ENCODE measurements at places on chromosomes 1 and 21.

- DNase-seq = no peak
Observed at GRCh38 chr1:90074137-90074536, 79.2 kb downstream of the ZNF326 start.

DNA sequence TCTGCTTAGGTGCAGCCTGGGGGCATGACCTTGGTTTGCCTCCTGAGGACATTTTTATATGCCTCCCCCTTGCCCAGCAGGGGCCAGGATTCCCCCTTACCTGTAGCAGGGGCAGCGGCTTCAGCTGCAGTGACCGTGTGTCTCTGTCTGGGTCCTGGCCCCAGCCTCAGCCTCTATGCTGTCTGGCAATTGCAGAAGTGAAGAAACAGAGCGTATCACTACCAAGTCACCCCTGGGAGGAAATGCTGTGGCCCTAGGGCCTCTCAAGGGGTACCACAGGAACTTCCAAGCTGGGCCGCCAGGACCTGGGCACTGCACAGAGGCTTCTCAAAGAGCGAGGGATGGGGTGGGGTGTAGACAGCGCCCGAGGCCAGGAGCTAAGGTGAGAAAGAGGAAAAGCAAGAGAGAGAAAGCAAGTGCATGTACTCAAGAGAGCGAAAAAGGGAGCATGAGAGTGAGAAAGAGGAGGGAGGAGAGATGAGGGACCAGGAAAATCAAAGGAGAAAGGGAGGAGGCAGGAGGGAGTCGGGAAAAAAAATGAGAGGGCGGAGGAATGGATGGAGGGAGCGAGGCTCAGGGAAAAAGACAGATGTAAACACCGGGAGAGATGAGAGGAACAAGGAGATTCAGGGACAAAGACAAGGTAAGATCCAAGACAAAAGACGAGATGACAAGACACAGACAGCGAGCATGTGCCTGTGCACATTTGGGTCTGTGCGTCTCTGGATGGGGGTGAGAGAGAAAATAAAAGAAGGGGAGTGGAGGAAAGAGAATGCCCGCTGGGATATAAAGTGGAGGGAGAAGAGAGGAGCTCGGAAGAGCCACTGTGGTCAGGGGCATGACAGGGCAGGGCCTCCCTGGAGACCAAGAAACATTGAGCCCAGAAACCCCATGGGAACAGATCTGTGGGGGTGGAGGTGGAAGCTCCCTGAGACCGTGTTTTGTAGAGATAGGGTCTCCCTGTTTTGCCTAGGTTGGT lies at the start of gene PTAFR:
Gene PTAFR, minus strand, starts transcription at position 199 of the 979 bp plus-strand sequence. CDS start 25,669 bp downstream, outside the sequence.
- DNase-seq = no peak

- no peak for DNase-seq
Observed at GRCh38 chr1:169701261-169702005, 10.0 kb downstream of the SELL start.

- no peak for DNase-seq
Observed at GRCh38 chr21:45074818-45075595, 627 bp downstream of the ADARB1 start.

DNA sequence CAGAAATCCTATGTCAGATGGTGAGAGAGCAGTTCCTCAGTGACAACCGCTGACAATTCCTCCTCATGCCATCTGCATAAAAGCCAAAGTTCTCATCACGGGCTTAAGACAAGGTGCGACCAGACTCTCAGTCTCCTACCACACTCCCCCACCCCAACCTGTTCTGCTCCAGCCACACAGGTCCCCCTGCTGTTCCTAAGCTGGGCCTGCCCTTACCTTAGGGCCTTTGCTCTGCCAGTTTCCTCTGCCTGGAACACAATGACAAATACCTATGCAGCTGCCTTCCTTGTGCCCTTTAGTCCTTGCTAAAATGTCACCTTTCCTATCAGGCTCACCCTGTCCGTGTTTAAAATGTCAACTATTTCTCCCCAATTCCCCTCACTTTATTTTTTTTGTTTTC lies 382.2 kb downstream of the NTNG1 start:
- DNase-seq = no peak

DNA sequence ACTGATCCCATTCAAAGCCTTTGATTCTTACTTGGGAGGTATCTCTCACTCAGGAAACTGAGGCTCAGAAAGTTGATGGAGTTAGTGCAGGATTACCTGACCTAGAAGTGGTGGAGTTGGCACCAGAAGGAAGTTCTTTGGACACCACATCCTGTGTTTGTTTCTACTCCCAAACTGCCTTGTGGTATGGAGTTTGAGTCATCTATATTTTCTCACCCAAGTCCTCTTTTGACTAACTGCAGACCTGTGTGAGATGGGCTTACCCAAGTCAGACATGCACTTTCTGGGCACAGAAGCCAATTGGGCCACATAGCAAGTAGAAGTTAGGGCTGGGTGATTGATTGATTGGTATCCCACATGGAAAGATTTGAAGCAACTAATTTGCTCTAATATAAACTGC lies 36.1 kb downstream of the FGGY start:
- peak; percentile 78 for DNase-seq

GRCh38 chr1:241142493-241142892 lies 214.5 kb downstream of the RGS7 start:
- no peak for DNase-seq

DNA sequence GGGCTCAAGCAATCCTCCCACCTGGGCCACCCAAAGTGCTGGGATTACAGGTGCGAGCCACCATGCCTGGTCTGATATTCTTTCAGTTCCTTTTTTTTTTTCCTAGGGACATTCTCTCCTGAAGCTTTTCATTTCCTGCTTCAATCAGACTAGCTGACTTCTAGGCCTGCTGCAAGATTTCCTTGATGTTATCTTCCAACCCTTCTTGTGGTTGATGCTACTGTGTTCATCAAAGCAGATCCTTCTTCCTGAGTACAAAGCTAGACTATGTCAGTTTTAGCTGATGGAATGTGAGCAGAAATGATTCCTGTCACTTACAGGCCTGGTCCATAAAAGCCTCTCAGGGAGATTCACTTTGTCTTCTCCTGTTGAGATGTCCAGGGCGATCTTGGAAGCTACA lies 146.4 kb downstream of the CDC7 start:
- peak; percentile 28 for DNase-seq

GRCh38 chr1:57137980-57138379 lies 172.2 kb upstream of the C8B start:
- no peak for DNase-seq

DNA sequence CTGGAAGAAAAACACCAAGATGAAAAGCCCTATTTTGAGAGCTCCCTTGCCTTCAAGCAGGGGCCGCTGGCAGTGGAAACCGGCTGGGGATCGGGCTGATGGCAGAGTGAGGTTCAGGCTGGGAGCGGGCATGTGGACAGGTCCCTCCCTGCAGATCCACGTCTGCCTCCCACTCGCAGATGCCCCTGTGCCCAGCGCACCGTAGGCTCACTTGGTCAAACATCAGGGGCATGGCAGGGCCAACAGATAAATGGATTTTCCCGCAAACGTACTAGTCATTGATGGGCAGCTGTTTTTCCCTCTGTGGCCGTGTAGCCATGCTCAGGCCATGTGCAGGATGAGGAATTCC lies 6.6 kb upstream of the C1orf174 start:
- DNase-seq = no peak

DNA sequence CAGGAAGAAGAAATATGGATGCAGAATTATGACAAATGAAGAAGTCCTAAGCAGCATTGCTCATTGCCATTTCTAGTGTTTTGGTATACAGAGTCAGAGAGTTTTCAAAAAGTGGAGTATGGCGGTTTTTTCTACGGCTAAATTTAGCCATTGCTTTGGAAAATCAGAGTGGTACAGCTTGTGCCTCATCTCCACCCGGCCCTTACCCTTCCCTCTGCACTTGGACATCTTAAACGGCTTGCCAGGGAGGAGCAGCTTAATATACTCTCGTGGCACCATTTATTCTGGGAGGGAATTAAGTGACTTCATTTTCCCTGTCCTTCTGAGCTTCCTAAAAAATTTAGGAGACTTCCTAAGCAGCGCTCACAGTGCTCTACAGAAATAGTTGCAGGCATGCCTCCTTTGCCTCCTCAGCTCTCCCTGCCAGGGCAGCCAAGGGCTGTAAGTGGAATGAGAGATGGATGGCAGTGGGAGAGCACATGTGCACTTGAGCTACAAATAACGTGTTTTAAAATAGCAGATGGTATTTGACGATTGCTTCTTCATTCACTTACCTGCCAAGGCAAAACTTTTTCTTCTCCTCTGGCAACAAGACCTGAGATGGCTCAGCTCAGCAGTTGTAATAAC lies 51.5 kb upstream of the VAMP3 start:
- no peak for DNase-seq

- no peak for DNase-seq
Observed at GRCh38 chr1:4978660-4979390, 324.4 kb downstream of the AJAP1 start.

DNA sequence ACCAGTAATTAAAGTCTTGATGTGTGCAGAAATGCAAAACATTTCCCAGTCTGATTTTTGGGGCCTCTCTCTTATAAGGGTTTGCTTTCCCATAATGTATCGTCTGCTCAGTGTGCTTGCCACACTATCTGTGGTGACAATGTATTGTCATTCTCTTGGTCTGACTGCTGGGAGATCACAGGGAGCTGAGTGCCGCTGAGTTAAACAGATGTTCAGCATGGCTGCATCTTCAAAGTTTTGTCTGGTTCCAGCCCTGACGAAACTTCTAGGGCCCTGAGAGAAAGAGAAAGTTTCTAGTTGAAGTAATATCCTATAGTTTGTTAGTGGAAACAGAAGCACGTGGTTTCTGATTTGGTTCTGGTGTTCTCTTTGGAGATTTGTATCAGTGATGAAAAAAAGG lies 42.6 kb downstream of the DNM3 start:
- DNase-seq = no peak

DNA sequence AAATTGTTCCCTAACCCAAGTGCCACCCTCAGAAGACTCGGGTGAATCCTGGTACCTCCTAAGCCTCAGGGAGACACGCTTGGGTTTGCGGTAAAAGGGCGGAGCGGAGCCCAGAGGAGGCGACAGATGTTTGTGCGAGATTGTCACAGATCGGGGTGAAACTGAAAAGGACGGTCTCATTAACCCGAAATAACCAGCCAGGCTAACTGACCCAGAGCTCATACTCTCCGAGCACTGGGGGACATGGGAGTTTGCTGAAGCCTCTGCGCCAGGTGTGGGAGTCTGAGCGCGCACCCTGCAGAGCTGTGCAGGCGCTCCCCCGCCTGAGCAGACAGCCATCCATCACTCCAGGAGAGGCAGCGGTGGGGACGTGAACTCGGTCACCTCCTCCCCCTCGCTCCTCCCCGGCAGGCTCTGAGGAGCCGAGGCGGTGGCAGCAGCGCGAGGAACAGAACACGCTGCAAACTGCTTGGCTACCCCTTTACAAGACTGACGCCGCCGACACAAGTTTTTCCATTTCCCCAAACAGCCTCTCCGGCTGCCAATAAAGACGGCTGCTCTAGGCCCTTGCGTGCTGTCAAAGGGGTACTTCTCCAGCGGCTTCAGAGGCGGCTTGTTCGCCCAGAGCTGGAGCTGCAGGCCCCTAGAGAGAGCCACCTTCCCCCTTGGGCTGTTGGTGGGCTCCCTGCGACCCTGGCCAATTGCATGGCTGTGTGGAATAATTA lies 43.5 kb downstream of the RRAGC start:
- DNase-seq = no peak

DNA sequence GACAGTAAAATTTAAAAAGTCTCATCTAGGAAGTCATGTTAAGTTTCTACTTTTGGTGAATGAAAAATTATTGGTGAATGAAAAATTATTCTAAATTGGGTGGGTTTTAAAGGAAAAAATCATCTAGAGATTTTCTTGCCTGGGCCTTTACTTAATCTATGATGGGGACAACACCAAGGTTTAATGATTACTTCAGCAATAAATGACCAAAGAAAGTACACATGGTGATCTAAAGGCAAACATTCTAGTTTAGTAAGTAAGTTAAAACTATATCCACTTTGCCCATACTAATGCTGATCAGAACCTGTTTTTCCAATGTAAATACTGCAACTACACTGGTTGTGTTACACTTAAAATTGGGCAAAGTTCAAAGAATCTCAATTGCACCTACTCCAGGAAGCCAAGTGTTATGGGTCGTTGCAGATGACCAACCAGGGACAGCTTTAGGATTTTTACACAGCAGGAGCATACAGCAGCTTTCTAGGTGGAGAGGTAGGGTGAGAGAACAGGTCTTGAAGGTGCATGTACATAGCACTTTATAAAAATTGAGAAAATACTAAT lies 14.6 kb upstream of the RPL5 start:
- no peak for DNase-seq

DNA sequence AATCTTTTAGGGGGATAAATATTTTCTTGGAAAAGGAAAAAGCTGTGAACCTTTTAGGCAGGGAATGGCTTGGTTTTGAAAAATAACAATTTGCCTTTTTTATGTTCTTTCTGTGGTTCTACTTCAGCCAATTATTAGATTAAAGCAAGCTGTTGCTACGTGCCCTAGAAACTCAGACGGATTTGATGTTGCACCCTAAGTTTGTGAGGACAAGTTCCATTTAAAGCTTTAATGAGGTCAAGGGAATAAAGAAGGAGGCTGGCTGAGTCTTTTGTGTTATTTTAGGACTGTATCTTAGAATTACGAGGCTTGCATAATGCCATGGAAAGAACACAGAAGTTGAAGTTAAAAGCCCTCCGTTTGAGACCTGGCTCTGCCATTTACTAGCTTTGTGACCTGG lies 216.9 kb downstream of the NUF2 start:
- no peak for DNase-seq

DNA sequence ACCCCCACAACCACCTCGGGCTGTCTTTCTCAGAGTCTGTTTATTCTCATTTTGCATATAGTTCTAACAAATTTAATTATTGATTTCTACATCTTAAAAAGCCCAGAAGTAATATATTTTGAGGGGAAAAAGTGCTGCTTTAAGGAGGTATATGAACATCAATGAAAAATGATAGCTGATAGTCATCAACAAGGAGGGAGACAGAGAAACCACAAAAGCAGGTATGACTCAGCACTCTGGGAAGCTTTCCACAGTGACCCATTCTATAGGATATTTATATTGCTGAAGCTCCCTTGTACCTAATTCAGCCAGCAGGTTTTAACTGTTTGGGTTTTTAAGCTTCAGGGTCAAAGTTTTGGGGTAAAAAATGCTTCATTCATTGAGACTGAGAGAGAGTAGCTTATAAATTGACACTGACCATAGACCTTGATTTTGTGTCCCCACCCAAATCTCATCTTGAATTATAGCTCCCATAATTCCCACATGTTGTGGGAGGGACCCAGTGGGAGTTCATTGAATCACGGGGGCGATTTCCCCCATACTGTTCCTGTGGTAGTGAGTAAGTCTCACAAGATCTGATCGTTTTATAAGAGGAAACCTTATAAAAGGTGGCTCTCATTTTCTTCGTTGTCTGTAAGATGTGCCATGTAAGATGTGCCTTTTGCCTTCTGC lies 27.4 kb downstream of the VANGL1 start:
- DNase-seq = peak; percentile 66

- no peak for DNase-seq
Observed at GRCh38 chr1:186301448-186301847, 73.6 kb downstream of the TPR start.

GRCh38 chr1:210949039-210949438 lies 184.9 kb downstream of the KCNH1 start:
- DNase-seq = no peak

DNA sequence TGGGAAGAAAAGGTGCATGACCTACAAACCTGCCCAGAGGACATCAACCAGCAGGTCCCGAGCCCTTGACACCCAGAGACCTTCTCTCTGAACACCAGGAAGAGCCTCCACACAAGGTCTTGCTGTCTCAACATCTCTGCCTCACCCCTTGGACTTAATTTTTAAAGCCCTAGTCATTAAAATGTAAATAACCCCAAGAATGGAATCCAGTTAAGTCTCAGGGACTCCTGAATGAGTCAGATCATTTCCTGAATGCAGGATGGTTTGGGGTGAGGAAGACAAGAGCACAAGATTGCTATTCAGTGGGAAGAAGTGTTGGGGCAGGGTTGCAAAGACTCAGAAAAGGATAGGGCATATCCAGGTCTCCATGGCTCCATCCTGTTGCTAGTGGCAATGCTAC lies 17.8 kb upstream of the GRIK3 start:
- no peak for DNase-seq
